ENCODE measurements at places on chromosomes 6 and 20.

- no peak for DNase-seq
These were observed 507.9 kb downstream of the CDH26 start for GRCh38 chr20:60465993-60466686.

DNA sequence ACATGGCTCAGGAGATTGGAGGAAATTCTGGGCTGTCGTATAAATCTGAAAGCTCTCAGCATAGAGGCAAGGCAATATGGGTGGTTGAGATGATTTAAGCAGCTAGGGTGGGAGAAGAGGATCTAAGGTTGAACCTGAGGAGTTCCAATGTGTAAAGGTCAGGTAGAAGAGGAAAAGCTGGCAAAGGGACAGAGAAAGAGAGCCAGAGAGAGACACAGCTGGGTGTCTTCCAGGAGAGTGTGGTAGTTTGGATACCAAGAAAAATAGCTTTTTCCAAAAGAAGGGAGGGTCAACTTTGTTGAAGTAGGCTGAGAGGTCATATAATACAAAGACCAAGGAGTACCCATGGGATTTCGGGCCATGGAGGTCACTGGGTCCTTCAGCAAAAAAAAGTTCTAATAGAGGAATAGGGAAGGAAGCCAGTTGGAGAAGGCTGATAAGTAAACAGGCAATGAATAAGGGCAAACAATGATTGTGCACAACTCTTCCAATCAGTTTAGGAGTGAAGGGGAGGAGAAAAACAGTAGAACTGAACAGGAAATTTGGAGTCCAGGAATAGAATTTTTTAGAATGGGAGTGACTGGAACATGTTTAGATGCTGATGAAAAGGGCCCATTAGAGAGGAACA is 135.1 kb downstream of the QRSL1 start:
- DNase-seq: no peak

GRCh38 chr20:19120011-19120410 is 92.4 kb upstream of the SLC24A3 start:
- no peak for DNase-seq

DNA sequence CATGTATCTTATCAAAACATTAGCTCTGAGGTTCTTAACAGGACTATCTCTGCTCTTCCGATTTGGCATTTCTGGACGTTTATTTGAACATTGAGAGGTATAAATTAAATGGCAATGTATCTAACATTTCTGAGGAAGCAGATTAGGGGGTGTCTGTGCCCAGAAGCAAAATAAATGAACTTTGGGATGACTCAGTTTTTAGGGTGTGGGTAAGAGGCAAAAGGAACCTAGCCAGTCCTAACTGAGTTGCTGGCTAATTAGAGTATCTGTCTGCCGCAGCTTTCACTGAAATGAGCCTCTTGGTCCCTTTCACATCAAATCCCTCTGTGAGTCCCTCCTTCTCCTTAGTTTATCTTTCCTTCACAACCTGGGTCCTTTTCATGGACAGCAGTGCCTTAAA is 1.1 kb downstream of the RNF144B start:
- no peak for DNase-seq

DNA sequence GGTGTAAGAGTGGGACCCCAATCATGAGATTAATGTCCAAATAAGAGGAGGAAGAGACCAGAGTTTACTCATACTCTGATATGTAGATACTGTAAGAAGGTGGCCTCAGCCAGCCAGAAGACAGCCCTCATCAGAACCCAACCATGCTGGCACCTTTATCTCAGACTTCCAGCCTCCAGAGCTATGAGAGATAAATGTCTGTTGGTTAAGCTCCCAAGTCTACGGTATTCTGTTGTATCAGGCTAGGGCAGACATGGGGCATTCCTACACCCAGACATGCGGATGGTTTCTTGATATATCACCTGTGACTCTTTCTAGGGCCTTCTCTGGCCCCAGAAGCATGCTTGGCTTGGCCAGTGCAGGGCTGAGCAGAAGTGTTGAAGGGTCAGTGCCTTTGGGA is 247.4 kb upstream of the RIN2 start:
- no peak for DNase-seq

GRCh38 chr6:53056273-53056672 is 8.9 kb upstream of the FBXO9 start:
- DNase-seq: no peak

GRCh38 chr6:100304575-100304974 is 160.1 kb downstream of the SIM1 start:
- DNase-seq: no peak

- peak; percentile 28 for DNase-seq
These were observed 18.4 kb downstream of the SLC22A23 start for GRCh38 chr6:3438190-3439167.

DNA sequence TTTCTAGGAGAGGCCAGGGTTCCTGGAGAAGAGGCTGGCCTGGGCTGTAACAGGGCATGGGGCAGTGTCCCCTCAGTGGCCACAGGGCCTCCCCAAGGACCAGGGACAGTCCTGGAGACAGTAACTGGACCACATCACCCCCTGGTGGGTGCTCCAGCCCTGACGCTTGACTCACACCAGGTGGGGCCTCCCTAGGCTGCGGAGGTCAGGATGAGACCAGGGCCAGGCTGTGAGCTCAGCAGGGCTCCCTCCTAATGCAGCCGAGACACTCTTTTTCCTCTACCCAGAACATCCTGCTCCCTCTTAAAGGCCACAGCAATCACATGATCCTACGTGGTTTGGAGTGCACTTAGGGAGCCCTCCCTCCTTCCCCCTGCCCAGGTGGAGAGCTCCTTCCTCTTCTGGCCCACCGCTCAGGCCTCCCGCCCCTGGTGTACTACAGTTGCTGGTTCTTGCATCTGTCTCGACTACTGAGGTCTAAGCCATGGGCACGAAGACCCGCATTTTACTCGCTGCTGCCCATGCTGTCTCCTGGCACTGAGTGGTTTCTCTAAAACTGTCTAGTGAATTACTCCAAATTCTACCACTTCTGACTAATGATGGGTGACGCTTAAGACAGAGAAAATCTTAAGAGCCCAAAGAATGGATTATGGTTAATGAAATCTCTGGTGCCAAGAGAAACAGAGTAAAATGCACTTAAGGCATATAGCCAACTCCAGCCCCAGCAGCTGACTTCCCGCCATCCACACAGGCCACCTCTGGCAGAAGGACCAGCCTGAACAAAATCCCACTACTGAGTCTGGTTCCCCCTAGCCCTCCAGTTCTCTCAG is 166.1 kb upstream of the CST7 start:
- no peak for DNase-seq

GRCh38 chr6:27816906-27817305 is 95.3 kb downstream of the OR2B2 start:
- DNase-seq: no peak

DNA sequence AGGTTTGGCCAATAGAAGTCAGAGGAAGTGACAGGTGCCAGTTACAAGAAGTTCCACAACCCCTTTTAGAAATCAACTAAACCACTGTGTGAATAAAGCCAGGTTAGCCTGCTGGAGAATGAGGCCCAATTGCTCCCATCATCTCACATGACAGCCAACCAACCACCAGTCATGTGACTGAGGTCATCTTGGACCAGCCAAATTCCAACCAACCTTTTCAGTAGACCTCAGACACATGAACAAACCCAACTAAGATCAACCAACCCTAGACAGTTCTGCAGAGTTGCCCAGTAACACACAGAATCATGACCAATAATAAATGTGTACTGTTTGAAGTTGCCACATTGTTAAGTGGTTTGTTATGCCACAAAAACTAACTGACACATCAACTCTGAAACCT is 44.6 kb upstream of the GGTLC1 start:
- no peak for DNase-seq

DNA sequence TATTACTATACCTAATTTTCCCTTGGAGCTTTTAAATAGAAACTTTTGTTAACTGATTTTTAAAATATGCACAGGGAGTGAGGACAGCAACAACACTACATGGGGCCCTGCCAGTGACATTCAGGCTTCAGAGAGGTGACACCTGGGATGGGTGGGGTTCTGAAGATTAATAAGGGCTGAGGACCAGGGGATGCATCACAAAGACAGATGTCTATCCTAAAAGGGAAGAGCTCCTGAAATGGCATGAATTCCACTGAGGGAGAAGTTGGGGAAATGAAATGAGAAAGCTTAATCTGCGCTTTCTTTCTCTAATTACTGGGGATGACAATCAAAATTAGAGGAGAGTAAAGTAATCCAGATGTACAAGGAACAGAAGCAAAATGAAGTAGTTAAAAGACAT is 162.8 kb downstream of the BTBD9 start:
- no peak for DNase-seq

DNA sequence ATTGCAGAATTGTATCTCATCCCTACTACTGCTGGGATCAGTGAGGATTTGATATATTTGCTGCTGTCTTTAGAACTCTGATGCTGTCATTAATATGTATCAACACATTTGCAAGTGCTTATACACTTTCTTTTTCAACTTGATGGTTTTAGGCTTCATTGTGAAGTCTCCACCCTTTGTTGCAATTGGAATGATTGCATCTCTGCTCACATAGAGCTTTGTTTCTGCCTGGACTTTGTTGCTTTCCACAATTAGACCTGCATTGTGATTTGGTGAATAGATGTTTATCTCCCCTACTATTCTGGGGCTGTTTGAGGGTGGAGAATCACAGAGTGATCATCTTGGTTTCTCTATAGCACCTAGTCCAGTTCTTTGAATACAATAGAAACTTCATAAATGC is 666.7 kb downstream of the EPM2A start:
- DNase-seq: no peak

DNA sequence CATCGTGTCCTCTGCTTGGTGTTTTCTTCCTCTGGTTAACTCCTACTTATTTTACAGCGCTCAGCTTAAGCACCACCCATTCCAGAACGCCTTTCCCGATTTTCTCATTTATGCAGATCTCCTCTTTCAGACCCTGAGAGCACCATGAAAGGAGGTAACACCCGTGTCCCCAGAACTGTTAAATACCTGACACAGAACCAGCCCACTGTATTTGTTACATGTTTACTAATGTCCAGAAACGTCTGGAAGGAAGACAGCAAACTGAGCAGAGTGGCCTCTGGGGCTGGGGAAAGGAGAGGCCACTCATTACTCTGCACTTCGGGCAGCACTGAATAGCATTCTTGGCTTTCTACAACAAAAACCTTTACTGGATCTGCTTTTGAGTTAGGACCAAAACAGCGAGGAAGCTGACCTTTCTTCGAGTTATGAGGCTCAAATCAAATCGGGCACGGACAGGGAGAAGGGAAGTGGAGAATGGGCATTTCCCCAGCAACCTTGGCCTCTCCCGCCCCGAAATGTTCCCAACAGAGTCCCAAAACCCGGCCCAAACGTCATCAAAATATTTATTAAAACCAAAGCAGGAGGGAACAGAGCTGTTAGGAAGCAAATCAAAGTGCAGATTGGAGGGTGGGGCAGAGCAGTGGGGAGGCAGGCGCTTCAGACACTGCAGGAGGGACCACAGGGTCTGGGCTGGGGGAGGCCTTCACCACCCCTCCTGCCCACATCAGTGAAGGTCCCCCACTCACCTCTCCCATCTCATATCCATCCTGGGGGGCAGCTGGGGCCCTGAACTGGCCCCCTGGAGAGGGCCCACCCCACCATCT is 1.1 kb upstream of the NECAB3 start:
- no peak for DNase-seq

DNA sequence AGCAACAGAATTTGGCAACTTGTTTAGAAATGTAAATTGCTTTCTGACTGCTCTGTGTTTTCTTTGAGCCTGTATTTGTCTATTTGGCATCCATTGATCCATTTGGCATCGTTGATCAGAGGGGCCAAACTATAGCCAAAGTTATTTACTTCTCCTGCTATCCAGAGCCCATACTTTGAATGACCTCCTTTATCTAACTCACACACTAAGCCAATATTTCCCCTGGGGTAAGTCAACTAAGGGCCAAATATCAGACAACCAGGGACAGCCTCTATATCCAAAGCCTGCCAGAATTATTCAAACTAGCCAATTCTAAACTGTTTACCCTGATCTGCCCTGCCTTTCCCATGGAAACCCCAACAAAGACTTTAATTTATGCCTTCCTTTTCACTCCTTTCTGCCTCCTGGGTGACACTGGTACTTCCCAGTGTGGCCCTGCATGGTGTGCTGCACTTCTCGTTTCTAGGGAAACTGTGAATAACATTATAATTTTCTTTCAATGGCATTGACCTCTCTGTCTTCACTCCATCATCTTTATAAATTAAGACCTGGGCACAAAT is 19.8 kb upstream of the ZNF184 start:
- no peak for DNase-seq

DNA sequence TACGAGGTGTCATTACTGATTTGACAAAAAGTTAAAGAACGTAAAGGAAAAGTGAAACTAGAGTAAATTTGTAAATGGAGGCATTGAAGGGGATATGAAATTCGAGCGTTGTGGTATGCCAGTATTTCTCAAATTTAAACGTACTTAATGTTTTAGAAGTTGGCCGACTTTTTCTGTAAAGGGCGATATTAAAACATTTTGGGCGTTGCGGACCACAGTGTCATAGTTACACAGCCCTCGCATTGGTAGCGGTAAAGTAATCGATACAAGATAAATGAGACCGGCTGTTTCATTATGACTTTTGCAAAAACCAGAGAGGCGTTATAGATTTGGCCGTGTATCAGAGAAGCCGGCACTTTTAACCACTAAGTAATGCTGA is 39.6 kb downstream of the OR2B2 start:
- DNase-seq: no peak

GRCh38 chr6:161429921-161430490 is 156.1 kb upstream of the AGPAT4 start:
- no peak for DNase-seq

GRCh38 chr6:77228279-77228678 is 235.0 kb downstream of the HTR1B start:
- DNase-seq: no peak

DNA sequence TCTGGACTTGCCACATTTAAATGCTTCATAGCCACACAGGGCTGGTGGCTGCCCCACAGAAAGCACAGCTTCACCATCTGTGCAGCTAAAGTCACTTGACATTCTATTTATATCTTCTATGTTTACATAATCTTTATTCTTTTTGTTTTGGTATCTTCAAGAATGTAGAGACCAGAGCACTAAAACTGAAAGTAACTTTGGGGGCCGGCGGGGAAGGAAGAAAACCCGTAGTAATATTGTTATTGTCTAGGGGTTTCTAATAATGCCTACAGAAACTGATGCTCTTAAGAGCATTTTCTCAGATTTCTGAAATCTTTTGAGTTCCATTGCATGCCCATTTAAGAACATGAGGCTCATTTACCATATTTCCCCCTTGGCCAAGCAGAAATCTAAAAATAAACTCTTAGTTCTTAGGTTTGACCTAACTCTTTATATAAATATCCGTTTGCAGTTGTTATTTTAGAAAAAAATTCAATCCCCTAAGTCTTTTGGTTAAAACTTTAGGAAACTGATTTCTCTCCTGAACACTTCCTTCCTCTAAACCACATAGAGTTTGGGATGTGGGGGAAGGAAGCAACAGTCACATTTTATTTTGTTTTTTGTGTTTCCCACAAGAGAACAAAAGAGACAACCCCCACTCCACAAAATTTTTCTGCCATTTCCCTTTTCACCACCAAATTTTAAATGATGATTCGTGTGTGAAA is 207.6 kb downstream of the OGFRL1 start:
- DNase-seq: no peak

GRCh38 chr20:50034567-50035180 is 51.9 kb downstream of the SNAI1 start:
- no peak for DNase-seq

- DNase-seq: no peak
These were observed 858.0 kb upstream of the FLRT3 start for GRCh38 chr20:15195378-15195777.

- DNase-seq: no peak
These were observed 27.1 kb downstream of the RNF217 start for GRCh38 chr6:124989136-124989983.
